ENCODE measurements at places on chromosomes 2 and 18. TPM values are rescaled to one million over a fixed set of nuclear protein-coding genes. Genes with fewer than 3 reads are reported as not detected.

The RALB gene
- 182 TPM for total RNA-seq

The AKAIN1 gene
- not detected for total RNA-seq

The CNRIP1 gene
- 44.9 TPM for total RNA-seq

The SNORC gene
- 0.13 TPM for total RNA-seq

The RIT2 gene
- not detected for total RNA-seq

The ASB18 gene
- total RNA-seq = not detected

The SP5 gene
- not detected for total RNA-seq

The SERPINB11 gene
- not detected for total RNA-seq

The SIX3 gene
- total RNA-seq = not detected

The ZC3H6 gene
- 1.8 TPM for total RNA-seq

The EGR4 gene
- not detected for total RNA-seq

The GPAT2 gene
- 5.6 TPM for total RNA-seq

The STK11IP gene
- 11.4 TPM for total RNA-seq

The POTEJ gene
- total RNA-seq = 0.38 TPM

The ABCG8 gene
- total RNA-seq = not detected

The CNTNAP5 gene
- not detected for total RNA-seq

The MC2R gene
- total RNA-seq = not detected
